Caki2 (cell line): ENCODE measurements at places on chromosomes 12 and 14.

DNA sequence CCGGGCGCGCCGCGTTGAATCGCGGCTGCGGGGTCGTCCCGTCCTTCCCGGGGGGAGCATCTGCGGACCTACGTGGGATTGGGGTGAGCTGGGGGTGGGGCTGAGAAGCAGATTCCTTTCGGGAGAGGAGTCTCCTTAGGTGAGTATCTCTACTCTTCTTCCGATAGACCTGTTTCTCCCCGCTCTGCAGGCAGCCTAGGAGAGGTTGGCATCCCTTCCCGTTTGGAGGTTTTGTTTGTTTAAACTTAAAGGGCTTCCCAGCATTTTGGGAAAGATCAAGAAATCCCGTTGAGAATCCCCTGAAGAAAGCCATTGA is 411 bp downstream of the TTLL5 start:
- no peak for DNase-seq

DNA sequence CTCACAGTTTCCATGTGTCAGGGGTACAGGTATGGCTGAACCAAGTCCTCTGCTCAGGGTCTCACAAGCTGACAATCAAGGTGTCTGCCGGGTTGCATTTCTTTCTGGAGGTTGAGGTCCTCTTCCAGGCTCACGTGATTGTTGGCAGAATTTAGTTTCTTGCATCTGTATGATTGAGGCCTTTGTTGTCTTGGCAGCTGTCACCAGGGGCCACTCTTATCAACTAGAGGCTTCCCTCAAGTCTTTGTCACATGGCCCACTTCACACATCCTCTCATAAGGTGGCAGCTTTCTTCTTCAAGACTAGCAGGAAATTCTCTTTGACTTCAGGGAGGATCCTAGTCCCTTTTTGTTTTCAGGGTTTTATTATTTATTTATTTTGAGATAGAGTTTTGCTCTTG is 46.0 kb upstream of the FOS start:
- no peak for DNase-seq

GRCh38 chr14:80136358-80136757 is 74.9 kb downstream of the DIO2 start:
- DNase-seq, result peak; percentile 16

GRCh38 chr12:11744410-11744801 is 94.9 kb downstream of the ETV6 start:
- DNase-seq, result no peak
